ENCODE measurements at places on chromosomes 13 and 19.

- DNase-seq, result peak; percentile 35
Observed at GRCh38 chr19:703651-704446, 4.9 kb upstream of the PALM start.

GRCh38 chr13:113599391-113599790 is 14.8 kb downstream of the TFDP1 start:
- DNase-seq, result no peak

- no peak for DNase-seq
Observed at GRCh38 chr13:80462037-80462436, 121.1 kb upstream of the SPRY2 start.

- no peak for DNase-seq
Observed at GRCh38 chr19:53659292-53659691, 27.5 kb downstream of the DPRX start.

DNA sequence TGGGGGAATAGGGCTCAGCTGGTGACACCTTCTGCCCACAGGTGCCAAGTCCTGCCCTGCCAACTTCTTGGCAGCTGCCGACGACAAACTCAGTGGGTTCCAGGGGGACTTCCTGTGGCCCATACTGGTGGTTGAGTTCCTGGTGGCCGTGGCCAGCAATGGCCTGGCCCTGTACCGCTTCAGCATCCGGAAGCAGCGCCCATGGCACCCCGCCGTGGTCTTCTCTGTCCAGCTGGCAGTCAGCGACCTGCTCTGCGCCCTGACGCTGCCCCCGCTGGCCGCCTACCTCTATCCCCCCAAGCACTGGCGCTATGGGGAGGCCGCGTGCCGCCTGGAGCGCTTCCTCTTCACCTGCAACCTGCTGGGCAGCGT is 2.1 kb downstream of the P2RY11 start:
- no peak for DNase-seq

GRCh38 chr13:77915686-77916085 is 2.9 kb downstream of the EDNRB start:
- DNase-seq, result no peak

- DNase-seq, result no peak
Observed at GRCh38 chr13:62997696-62998095, 1582.0 kb upstream of the PCDH20 start.

GRCh38 chr13:101447852-101448251 is 4.6 kb upstream of the ITGBL1 start:
- no peak for DNase-seq

DNA sequence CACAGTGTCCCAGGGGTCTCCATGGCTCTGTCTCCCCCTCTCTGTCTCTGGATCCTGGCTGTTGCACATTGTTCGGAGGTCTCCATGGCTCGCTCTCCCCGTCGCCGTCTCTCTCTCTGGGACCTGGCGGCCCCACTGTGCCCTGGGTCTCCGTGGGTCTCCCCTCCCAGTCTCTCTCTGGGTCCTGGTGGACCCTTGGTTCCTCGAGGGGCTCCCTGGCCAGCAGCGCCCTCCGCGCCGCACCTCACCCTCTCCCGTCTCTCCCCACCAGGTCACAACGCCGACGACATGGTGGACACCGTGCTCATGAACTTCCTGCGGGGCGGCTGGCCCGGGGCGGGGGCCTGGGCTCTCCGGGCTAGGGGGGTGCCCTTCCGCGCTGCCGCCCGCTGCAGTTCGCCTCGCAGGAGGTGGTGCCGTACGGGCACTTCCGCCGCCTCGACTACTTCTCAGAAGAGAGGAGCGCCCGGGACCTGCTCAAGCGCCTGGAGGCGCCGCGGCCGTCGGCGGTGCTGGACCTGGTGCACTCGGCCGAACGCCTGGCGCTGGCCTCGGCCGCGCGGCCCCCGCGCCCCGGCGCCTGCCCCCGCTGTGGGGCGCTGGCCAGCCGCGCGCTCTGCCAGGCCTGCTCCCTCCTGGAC is 29.1 kb downstream of the SIGLEC5 start:
- DNase-seq, result no peak

DNA sequence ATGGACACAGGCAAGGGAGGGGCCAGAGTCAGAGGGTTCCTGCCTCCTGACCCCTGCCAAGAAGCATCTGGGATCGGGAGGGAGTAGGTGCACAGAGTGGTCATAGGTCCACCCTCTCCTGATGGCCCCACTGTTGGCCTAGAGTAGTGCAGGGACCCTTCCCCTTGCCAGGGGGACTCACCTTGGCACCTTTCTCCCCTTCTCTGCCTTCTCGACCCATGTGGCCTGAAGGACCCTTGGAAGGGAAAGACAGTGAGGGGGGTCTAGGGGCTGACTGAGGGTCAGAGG is 33.3 kb upstream of the OLFM2 start:
- no peak for DNase-seq

GRCh38 chr19:43584484-43584883 is 8.9 kb downstream of the PINLYP start:
- no peak for DNase-seq

- no peak for DNase-seq
Observed at GRCh38 chr13:100564444-100565223, 24.0 kb downstream of the GGACT start.

- no peak for DNase-seq
Observed at GRCh38 chr13:77002590-77003190, 10.8 kb downstream of the CLN5 start.
